CD4-positive, alpha-beta T cell (primary cell): ENCODE measurements at places on chromosomes 5 and 9.

- no peaks in the 10 kb centered on the region for H3K36me3 ChIP-seq
- no peak overlapping the region for H3K27ac ChIP-seq
- no peak for DNase-seq
- H3K4me3 ChIP-seq: no peak overlapping the region
These were observed 263.3 kb downstream of the TMEM167A start for GRCh38 chr5:82813861-82814260.

- H3K36me3 ChIP-seq: no peaks in the 10 kb centered on the region
- H3K27me3 ChIP-seq: no peaks in the 10 kb centered on the region
- DNase-seq: no peak
- H3K27ac ChIP-seq: no peak overlapping the region
These were observed 46.6 kb upstream of the COL5A1 start for GRCh38 chr9:134595014-134595413.

DNA sequence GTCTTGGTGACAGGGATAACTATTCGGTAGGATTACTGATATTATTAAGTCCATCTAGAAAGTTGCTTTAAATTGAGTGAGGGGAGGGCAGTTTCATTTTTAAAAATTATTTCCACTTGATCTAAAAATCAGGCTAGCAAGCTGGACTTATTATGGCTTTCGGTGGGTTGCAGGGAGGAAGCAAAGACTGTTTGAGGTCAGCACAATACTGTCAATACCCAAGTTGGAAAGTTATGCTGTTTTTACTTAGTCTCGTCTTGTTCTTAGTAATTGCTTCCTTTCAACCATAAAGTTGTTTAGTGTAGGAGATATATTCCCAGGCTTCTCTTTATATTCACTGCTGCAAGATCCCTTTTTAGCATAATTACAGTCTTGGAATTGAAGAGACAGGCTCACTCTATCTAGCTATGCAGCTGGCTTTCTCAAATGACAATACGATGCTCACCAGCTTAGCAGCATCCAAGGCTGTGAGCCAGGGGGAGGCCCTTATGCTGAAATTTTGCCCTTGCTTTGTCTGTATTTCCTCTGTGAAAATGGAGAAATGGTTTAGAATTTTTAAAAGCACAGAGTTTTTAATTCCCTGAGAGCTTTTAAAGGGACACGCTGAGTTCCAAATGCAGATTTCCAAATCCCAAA, 68.2 kb upstream of the APC start:
- no peaks in the 10 kb centered on the region for H3K4me1 ChIP-seq
- H3K27me3 ChIP-seq: no peaks in the 10 kb centered on the region
- no peak for DNase-seq
- no peaks in the 10 kb centered on the region for H3K36me3 ChIP-seq

DNA sequence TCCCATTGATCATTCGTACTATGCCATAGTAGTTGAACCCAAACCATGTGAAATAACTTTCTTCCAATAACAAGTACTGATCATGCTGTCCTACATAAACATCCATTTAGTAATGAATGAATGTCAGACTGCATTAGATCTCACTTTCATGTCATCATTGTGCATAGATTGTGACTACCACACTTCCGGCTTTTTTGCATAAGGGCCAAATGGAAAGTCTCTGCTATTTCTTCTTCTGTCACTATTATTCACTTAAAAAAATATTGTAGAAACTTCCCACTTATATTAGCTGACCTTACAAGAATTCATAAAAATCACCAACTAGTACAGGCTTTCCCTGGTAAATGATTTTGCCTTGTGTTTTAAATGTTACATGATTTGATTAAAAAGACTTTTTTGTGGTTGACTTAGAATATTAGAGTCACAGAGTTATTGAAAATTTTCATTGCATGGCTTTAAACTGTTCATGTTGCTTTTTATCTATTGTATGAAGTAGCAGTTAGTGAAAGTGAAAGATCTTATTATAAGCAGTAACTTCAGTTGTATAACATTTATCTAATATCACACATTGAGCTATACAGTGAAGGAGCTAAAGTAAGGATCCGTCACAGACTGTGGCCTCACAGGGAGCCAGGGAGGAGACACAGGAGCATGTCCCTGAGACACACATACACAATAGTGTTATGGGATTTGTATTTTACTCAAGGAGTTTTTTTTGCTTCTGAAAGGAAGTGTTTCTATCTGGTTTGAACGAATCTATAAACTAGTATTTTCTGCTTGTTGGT, 33.9 kb downstream of the LMNB1 start:
- no peaks in the 10 kb centered on the region for H3K27me3 ChIP-seq
- H3K27ac ChIP-seq: peak overlapping the region; percentile 70
- peaks cover 12% of the 10 kb centered on the region for H3K4me1 ChIP-seq
- no peak overlapping the region for H3K4me3 ChIP-seq

DNA sequence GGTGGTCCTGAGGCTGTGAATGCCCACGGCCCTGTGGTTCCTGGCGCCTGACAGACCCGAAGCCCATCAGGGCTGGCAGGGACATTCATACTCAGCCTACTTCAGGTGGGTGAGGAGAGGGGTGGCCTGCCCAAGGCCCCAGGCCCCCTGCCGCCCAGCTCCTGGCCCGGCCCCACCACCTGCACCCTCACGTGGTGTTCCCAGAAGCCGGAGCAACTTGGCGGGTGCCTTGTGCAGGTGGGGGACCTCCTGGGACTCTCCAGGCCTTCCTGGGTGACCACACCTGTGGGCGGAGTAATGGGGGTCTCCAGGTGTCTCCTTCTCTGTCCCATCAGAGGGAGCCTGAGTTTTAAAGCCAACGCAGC, 36.8 kb upstream of the UBAC1 start:
- H3K4me1 ChIP-seq: peaks cover 9% of the 10 kb centered on the region
- no peaks in the 10 kb centered on the region for H3K36me3 ChIP-seq
- no peak overlapping the region for H3K27ac ChIP-seq

GRCh38 chr5:65768723-65769346, 46.8 kb downstream of the NLN start:
- H3K4me3 ChIP-seq: no peak overlapping the region
- no peak for DNase-seq
- no peaks in the 10 kb centered on the region for H3K4me1 ChIP-seq
- H3K27me3 ChIP-seq: no peaks in the 10 kb centered on the region
- no peaks in the 10 kb centered on the region for H3K36me3 ChIP-seq
